Endothelial cell of umbilical vein (primary cell): ENCODE measurements at places on chromosomes 5 and 9.

DNA sequence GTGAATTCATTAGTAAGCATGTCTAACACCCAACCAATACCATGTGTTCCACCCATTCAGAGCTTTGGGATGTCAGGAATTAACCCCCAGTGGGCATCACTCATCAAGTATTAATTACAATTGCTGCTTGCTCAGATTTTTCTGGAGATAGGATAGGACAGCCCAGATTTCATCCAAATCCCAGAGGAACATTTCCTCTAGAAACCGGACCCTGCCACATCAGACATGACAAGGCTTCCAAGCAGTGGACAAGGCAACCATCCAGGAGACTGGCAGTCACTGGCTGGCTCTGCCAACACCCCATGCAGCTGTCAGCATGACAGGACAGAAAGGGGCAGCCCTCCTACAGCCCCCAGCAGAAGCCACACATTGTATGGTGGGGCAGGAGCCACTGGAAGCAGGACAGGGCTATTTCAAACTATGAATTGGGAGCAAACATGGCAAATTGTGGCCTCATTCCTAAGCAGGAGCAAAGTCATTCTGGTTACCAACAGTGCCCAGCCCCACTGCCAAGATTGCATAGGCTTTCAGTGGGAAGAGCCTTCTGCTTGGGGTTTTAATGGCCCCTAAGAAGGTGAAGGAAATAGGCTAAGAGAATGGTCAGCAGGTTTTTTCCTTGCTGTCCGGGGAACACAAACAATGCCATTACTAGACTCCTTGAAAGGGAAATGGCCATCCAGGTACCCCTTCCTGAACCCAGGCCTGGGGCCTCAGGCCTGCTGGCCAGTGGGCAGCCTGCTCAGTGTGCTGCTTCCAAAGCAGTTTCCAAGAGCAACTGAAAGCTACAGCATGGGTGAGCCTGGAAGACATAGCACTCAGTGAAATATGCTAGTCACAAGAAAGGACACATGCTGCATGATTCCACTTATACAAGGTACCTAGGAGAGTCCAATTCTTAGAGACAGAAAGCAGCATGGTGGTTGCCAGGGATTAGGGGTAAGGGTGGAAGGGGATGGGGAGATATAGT, 294.7 kb upstream of the SLC30A5 start:
- no peak for DNase-seq

DNA sequence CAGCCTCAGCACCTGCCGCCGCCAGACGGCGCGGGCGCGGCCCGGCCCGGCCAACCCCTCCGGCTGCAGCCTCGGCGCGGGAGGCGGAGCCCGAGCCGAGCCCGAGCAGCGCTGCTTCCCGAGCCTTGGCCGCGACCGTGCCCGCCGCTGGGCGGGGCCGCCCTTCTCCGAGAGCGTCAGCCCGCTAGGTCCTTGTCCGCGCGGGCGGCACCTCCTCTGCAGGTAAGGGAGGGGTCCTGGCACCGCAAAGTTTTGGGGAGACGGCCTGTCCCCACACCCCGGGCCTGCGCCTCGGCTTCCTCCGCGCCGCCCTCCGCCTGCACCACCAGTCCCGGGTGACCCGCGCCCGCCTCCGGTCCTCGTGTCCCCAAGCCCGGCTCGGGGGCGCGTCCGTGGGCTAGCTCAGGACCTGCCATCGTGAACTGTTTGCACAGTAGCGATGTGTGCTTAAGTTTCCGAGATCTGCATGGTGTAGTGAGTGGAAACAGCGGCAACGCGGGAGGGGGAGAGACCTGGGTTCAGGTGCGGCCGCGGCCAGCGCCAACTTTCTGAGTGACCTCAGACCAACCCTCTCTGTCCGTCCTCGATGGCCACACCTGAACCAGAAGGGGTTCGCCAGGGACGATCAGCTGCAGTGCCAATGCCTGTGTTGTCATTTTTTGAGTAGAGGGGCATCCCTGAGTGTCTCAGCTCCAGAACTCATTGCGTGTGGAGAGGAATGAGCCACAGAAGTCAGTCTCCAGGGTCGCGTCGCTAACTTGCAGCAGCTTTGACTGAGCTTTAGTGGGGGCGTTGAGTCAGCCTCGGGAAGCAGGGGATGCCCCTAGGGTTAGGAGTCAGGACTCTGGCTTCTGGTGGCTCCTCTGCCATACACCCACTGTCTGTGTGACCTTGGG, at the start of gene FRMPD1:
Gene FRMPD1 (plus strand): TSS at position 82 of the 896 bp plus-strand sequence. CDS start 41,688 bp downstream, outside the sequence.
- peak; percentile 39 for DNase-seq

DNA sequence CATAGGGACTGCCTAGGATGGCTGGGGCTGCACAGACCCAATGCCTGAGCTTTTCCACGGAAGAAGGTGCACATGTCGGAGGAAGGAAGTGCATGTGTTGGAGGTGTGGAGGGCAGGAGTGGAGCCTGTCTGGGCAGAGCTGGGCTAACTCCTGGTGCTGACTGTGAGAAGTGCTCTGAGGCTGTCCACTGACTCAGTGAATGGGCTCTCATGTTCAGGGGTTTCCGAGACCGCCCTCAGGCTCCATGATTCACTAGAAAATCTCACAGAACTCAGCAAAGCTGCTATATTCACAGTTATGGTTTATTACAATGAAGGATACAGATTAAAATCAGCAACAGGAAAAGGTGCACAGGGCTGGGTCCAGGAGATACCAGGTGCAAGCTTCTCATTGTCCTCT, 37.2 kb downstream of the NTNG2 start:
- DNase-seq = no peak

GRCh38 chr5:173858021-173858669, 30.0 kb upstream of the CPEB4 start:
- DNase-seq = no peak

GRCh38 chr5:77103457-77103856, 16.4 kb upstream of the ZBED3 start:
- DNase-seq = no peak

DNA sequence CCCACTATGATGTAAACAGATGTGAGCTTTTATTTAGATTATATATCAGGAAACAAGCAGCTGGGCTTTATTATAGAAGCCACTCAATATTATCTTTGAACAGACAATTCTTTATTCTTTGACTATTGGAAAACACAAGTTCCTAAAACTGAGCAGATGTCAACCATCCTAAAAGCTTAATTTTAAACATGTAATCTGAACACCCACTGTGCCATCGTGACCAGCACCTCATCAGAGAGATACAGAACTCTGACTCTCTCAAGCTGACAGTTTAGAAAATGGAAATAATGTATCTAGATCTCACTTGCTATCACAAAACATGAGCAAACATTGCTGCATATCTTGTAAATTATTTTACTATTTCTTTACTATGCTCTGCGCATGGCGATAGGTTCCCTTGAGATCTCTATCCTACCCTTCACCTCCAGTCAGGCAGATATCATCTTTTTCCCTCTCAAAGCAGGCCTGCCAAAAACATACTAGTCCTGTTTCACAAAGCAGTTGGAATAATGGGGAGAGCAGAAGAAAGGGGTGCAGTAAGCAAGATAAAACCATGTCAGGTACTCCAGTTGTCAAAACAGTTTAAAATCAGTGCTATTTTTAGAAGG, 151.0 kb downstream of the KIAA0825 start:
- no peak for DNase-seq

GRCh38 chr5:149826574-149826973, 96.5 kb downstream of the PPARGC1B start:
- DNase-seq = no peak
